ENCODE measurements at places on chromosomes 6 and 20.

- DNase-seq = peak; percentile 73
Observed at GRCh38 chr20:36017048-36017951, 48.9 kb downstream of the CNBD2 start.

DNA sequence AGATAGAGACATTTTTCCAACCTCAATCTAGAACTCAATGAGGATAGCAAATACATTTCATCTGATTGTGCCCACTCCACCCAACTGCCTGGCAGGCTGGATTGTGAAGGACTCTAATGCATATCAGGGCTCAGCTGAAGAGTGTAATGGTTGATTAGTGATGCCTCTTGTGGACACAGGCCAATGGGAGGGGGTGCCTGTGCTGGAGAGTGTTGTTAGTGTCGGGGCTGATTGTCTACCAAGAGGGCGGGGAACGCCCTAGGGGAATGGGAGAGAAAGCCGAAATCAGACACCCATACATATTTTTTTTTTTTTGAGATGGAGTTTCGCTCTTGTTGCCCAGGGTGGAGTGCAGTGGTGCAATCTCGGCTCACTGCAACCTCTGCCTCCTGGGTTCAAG lies 103.7 kb upstream of the SALL4 start:
- no peak for DNase-seq

DNA sequence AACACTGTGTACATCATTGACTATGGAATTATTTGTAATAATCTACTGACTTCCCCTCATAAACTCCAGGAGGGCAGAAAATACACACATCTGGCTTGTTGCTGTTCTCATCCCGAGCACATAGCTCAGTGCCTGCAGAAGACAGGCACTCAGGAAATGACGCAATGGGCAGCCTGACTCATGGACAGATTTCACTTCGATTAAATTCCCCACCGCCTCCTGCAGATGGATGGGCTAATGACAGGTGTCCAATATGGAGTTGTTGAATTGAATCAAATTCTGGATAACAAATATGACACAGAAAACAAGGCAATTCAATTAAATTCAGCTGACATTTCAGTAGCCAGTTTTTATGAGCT lies 9.1 kb downstream of the ANKRD60 start:
- DNase-seq = no peak

DNA sequence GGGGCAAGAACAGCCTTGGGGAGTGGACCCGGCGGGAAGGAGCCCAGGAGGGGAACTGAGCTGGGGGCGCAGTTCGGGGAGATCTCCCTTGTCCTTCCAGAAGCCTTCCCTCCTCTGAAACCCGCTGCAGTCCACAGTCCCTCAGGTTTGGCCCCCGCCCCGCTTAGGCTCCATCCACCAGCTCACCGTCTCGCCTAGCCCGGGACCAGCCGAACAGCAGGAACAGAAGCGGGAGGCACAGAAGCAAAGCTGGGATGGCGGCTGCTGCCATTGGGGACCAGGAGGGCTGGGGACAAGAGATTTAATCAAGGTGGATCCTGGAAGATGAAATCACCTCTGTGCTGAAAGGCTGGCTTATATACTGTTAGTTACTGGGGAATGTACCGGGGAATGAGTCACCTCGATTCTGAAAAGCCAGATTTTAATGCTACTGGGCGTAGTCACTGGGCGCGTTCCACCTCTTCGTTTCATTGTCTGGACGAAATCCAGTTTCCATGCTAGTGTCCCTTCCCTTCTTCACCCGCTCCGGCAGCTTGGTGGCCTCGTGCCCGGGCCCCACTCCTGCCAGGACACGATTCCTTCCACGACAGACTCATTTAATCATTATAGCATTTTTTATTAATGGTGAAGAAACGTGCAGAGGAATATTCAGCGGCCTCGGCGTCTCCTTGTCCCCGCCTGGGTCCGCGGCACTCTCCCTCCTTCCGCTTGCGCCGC lies at the start of gene RAET1L:
TSS of gene RAET1L (minus strand) at position 332 of the 717 bp plus-strand sequence. CDS start at position 271, 61 bp downstream.
- DNase-seq = no peak

DNA sequence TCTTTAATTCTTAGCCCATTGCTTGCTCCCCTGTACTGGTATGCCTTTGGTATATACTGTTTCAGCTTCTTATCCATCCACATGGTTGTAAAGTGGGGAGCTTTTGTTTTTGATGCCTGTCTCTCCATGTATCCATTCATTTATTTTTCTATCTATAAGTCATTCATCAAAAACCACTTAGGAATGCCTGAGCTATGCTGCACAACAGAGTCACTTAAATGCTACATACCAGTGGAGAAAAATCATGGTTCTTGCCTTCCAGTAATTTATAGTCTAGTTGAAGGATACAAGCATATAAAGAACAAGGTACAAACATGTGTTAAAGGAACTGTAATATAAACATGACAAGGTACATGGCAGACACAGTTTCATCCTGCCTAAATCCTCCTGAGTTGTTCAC lies 347.3 kb downstream of the NRN1 start:
- DNase-seq = no peak

DNA sequence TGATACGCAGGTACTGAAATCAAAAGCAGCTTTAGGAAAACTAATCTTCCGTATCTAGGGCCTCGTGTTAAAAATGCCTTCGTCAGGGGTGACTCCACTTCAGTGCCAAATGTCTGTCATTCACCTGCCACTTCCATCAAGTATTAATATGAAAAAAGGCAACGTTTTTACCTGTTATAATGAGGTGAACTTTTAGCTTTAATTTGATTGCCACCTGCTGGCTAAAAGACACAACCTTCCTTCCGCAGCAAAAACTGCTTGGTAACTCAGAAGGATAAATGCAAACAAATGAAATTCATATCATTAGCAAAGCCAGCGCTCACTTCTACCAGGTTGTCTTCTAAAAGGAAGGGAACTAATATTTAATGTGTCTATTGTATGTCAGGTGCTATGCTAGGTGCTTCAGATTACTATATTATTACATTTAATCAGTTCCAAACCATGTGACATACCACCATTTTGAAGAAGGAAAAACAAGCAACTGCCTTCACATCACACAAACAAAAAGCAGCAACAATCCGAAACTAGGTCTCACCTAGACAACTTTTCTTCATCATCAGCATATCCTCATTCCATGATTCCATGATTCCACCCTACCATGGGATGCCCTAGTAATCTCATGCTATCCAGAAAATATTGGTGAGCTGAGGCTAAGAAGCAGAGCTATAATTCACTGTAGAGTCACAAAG lies 20.6 kb upstream of the ARHGAP18 start:
- DNase-seq = no peak

DNA sequence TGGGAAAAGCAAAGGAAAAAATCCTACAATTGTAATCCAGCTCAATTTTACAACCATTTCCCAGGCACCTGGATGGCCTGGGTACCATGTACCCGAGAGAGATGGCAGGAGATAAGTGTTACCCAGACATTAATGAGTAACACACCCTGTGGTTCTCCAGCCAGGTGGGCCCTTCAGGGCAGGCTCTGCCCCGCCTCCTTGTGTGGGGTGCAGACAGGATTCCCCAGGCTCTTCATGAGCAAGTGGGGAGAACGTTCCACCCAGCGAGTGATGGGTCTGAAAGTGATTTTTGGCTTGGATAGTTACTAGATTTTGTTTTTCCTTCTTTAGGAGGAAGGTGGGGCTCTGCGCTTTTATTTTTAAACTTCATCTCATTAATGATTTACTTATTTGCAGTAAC lies 243.9 kb downstream of the TAF4 start:
- no peak for DNase-seq

GRCh38 chr6:35771343-35771627 lies 5.1 kb upstream of the CLPSL2 start:
- DNase-seq = no peak

DNA sequence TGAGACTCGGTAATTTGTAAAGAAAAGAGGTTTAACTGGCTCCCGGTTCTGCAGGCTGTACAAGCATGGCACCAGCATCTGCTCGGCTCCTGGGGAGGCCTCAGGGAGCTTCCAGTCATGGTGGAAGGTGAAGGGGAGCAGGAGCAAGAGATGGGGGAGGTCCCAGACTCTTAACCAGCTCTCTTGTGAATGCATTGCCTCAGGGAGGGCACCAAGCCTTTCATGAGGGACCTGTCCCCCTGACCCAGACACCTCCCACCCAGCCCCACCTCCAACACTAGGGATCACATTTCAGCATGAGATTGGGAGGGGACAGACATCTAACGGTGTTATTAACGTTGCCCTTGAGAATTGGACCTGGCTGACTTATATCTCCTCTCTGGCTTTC lies 68.6 kb downstream of the PTPN1 start:
- DNase-seq = no peak

DNA sequence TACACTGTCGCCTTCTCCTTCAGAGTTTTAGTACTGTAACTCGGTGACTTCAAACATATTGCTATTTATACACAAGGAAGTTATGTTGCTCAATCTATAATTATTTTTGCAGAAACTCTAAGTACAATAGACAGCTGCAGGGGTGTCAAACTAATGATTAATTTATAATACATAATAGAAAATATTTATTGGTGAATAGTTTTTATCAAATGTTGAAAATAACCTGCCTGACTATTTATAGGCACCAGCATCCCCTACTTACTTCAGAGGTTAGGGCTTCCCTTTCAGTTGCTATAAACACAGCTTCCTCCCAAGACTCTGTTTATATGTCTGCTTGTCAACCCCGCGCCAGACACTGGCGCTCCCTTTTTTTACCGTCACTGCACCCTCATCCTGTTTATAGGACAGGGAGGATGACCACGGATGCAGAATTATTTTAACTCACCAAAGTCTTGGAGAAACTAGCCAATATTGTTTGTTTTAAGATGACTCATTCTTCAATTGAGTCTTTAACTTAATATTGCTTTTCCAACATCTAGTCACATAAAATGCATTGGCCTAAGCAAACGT lies 225.0 kb downstream of the ALDH8A1 start:
- no peak for DNase-seq

DNA sequence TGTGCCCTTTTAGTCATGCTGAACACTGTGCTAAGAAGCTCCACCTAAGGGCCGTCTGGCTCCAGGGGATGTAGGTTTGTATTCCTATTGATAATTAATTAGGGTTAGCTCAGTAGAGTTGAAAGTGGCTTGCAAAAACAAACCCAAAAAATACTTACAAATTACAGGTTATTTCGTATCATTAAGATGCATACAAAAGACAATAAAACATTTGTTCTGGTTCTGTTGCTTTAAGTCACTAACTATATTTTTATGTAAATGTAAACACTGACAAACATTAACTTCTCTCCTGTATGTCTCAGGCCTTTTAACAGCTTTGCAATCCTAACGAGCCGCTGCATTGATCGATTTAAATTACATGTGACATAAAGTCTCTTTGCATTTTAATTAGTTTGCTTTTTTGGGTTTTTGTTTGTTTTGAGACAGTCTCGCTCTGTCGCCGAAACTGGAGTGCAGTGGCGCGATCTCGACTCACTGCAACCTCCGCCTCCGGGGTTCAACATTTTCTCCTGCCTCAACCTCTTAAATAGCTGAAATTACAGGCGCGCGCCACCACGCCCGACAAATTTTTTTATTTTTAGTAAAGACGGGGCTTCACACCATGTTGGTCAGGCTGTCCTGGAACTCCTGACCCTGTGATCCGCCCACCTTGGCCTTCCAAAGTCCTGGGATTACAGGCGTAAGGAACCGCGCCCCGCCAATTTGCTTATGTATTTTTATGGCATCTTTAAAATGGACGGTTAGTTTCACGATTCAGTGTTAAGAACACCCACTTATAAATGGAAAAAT lies 110.9 kb downstream of the HFE start:
- no peak for DNase-seq

DNA sequence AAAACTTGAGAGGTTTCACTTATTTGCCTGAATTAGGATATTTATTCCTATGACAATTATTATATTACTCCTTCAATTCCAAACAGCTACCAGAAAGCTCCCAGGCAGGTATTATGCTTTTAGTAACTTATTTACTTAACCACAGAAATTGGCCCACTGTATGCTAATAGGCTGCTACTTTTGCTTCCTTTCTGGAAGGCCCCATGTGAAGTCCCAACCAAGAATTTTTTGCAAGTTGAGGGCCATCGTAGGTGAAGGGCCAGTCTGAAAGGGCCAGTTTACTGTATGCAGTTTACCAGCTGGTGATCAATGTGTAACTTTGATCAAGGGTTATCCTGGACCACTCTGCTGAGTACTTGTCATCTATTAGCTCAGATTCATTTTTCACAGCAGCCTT lies 45.0 kb downstream of the EDN1 start:
- DNase-seq = no peak

- no peak for DNase-seq
Observed at GRCh38 chr6:89749918-89750317, 69.7 kb downstream of the MDN1 start.

DNA sequence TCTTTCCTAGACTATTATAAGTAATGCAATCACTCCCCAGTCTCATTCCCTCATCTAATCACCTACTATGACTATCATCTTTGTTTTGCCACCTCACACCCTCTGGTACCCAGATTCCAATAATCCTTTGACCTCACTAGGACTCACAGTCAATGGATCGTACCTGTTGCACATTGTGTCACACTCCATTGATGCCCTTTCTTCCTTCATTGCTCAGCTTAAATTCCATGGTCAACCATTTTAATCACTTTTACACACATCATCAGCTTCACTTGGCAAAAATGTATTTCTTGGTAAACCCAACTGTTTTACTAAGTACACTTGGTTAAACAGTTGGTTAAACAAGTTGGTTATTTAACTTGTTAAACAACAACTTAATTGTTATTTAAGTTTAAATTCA lies 44.0 kb downstream of the CEP162 start:
- DNase-seq = no peak

DNA sequence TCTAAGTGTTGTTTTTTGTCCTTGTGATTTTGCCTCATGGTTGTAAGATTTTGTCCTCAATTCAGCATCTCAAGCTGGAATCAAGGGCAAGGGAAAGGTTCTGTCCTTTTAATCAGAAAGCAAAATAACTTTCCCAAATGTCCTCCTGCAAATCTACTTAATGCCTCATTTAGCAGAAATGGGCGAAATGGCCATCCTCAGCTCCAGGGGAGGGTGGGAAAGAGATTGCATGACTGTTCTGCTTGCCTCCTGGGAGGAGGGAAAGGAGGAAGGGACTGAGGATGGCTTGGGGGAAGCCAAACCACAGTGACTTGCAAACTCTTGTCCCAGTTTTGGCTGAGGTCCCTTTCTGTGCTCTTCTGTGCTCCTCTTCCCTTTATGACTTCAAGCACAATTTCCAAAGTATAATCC lies 43.4 kb downstream of the TNFAIP3 start:
- no peak for DNase-seq

All from left renal pelvis (tissue), 4 donors.